ENCODE measurements at places on chromosomes 1 and 21.

DNA sequence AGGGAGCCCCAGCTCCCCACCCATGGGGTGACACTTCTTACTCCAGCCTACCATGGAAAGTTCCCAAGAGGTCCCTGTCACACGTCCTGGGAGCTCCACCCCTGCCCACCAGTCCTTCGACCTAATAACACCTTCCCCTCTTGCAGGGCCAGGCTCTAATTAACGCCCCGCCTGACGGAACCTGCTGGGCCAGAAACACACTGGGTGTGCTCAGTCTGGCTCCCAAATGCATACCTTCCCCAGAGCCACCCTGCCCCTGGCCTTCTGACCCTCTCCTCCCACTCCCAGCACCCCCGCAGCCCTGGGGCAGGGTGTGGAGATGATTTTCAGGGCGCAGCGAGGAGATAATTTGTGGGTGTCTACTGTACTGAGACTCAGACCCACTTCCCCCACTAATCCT is 20.6 kb downstream of the PGLYRP3 start:
- DNase-seq: no peak

GRCh38 chr1:186798960-186799688 is 29.6 kb upstream of the PLA2G4A start:
- no peak for DNase-seq

DNA sequence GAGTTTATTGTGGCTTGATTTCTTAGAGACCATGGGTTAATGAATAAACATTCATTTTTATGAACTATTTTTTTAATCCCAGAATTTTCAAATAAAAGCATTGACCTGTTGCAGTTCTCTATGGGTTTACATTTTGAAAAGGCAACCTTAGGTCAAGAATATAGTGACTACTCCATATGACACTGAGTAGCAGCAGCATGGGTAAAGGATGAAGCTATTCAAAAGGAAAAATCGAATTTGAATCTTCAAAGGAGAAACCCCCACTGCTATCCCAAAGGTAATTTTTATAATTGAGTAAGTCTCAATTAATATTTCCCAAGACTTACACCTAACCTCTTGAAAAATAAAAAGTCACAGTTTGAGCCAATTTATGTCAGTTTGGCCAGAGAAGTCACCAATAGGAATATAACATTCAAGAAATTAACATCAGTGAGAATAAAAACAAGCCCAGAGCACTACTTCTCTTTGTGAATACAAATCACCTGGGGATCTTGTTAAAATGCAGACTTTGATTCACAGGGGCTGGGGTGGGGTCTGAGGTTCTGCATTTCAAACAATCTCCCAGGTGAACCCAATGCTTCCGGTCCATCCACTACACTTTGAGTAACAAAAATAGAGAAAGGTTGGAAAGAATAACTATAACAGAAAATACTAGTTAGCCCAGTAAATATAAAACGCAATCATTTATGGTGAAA is 39.8 kb downstream of the USP1 start:
- DNase-seq: no peak

GRCh38 chr1:87219626-87220025 is 109.1 kb upstream of the LMO4 start:
- DNase-seq: no peak

- no peak for DNase-seq
Observed at GRCh38 chr1:115277276-115277675, 60.8 kb downstream of the NGF start.

Data from NCI-H2081 treated with DMSO at 0.1 percent for 48 hours (cell line).